HuH-7.5 (cell line): ENCODE measurements at places on chromosomes 5 and 9.
A peak's percentile ranks its signal among the peaks of the same experiment; 100 is the strongest.

GRCh38 chr5:52709167-52709925 lies 78.4 kb upstream of the ITGA1 start:
- DNase-seq: no peak

DNA sequence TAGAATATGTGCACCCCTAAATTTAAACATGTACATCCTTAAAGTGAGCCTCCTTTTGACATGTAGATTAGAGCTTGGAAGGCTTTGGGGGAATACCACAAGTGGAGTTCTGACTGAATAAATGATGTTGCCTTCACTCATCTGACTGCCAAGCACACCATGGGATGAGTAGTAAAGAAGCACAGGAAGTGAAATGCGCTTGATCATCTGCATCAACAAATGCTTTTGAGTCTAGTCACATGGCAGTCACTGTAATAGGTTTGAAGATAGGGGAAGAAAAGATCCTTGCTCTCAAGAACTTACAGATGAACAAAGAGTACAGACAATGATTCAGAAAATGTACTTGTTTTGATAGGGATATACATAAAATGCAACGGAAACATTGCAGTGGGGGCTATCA lies 62.0 kb upstream of the STARD4 start:
- DNase-seq: no peak

DNA sequence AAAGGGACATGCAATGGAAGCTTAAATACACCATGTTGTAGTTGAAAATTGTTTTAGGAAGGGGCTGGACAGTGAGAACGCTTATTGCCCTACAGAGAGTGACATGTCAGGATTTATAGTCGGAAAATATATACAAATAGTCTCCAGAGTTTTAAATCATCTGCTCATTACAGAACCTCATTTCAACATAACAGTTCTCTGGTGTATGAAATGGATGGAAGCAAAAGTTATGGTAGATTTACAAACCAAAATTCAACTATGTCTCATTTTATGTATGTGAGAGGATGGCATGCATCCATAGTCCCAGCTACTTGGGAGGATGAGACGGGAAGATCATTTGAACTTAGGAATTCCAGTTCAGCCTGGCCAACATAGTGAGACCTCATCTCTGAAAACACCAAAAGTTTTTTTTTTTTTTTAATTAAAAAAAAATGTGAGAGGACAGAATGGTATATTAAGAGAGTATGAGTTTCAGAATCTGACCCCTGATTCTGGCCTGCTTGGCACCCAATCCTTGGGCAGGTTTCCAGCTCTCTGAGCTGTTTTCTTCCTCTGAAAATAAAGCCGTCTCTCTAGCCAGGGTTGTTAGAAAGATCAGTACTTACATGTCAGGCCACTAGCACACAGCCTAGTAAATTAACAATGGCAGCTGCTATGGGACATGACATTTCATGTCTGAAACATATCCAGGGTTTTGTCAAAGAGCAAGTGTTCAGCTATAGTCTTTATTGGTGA lies 40.1 kb downstream of the IQGAP2 start:
- no peak for DNase-seq

DNA sequence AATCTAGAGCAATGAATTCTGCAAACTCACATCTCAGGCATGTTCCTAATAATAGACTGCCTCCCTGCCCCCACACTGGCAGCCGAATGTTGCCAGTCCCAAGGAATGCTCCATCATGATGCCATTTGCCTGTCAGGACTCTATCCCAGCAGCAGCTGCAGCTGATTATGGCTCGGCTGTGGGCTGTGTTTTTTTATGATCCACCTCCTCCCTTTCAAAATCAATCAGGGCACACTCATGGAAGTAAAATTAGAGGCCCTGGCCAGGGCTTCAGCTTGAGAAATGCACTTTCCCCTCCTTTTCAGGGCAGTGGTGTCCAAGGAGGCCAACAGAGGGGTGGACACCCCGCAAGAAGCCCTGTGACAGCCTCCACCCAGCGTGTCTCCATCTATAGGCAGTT lies 176.7 kb upstream of the S1PR3 start:
- no peak for DNase-seq

- no peak for DNase-seq
These were observed 7.0 kb downstream of the DENND1A start for GRCh38 chr9:123922911-123923310.

- DNase-seq: no peak
These were observed 61.8 kb upstream of the CPLX2 start for GRCh38 chr5:175809531-175810121.

DNA sequence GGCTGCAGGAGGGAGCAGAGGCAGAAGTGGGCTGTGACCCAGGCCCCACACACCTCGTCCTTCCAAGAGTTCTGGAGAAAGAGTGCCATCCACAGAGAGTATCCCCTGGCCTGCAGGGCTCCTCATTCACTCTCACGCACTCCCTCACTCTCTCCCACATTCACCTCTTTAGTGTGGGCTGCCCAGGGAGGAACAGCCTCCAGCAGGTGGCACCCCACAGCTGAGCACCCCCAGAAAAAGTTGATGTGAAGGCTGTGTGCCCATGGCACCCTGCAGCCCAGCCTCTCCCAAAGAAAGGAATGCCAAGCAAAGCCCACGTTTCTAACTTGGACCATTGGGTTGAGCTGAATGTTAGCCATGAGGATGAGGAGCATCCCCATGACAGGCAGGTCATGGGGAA lies 4.5 kb upstream of the SHC3 start:
- no peak for DNase-seq

- no peak for DNase-seq
These were observed 10.4 kb upstream of the CEL start for GRCh38 chr9:133051281-133051900.

GRCh38 chr5:6354848-6355247 lies 23.5 kb downstream of the MED10 start:
- DNase-seq: no peak

DNA sequence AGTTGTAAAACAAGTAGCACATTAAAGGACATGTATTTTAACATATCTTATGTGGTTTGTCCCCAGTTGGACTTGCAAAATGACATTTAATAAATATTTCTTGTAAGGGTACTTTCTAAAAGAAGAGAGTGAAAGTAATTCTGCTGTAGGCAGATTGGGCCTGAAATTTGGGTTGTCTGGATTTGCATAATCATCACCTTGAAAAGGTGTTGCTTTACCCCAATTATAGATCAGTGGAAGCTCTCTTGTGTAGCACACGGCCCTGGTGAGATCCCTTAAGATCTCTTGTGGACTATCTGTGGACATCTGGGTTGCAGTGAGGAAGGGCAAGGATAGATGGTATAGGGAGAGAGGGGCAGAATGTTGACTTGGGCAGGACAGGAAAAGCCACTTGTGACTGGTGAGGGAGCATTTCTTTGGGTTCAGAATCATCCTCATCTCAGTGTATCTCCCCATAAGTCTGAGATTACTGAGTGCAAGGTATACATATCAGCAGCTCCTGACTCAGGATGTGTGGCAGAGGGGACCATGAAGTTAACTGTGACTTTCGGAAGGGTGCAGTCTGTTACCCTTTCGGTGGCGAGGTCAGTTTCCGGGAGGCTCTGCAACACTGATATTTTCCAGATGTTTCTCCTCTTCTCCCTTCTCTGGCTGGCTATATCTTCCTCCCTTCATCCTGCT lies 2.0 kb upstream of the TNFAIP8 start:
- DNase-seq: no peak

- DNase-seq: no peak
These were observed 84.6 kb downstream of the GAPVD1 start for GRCh38 chr9:125346080-125346732.

GRCh38 chr9:99353408-99353807 lies 131.3 kb downstream of the SEC61B start:
- no peak for DNase-seq

DNA sequence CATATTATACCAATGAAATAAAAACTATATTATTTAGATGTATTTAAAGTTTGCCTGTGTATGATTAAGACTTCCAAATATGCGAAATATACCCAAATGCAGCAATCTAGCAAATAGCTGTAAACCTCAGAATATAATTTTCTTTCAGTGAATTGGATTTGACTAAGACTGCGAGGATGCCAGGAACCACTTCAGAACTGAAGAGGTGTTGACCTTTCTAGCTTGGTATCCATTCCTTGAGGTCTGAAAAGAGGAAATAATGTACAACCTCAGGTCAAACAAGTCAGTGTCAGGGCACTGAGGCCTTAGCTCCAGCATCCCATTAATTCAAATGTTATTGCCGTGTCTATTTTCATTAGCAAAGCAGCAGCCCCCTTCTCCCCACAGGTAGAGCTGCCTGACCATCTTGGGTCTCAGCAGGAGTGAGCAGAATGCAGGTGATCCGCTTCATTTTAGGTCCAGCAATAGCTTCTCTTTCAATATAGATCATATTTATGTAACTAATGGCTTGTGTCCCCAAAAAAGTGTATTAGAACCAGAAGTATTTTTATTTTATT lies 100.0 kb downstream of the KIAA1958 start:
- no peak for DNase-seq

DNA sequence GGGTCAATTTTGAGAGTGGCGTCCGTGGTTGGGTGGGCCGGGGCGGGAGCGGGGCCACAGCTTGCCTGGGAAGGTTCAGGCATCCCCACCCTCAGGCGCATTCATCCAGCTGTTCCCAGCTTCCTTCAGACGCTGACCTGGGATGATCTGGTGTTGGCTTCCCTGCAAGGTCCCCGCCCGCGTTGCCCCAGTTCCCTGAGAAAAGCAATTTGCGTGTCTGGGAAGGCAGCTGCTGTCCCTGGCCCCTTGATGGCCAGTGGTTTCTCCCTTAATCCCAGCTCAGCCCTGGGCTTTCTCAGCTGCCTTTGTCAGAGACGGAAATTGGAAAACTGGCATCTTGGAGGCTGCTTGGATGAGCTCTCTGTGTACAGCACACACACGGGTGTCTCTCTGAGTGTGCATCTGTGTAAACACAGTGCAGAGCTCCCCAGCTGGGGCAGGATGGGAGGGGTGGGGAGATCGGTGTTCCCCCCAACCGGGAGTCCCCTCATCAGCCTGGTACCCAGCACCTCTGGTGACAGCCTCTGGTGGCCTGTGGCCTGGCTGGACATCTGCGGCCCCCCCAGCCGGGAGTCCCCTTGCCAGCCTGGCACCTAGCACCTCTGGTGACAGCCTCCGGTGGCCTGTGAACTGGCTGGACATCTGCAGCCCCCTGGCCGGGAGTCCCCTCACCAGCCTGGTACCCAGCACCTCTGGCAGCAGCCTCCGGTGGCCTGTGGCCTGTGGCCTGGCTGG lies 94.0 kb downstream of the COL5A1 start:
- no peak for DNase-seq

DNA sequence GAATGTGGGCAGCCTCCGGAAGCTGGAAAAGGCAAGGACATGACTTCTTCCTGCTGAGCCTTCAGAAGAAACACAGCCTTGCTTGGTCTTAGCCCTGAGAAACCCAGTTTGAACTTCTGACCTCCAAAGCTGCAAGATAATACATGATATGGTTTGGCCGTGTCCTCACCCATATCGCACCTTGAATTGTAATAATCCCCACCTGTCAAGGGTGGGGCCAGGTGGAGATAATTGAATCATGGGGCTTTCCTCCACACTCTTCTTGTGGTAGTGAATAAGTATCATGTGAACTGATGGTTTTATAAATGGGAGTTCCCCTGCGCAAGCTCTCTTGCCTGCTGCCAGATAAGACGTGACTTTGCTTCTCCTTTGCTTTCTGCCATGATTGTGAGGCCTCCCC lies 310.9 kb downstream of the PSAT1 start:
- no peak for DNase-seq

GRCh38 chr9:14365670-14366069 lies 51.7 kb upstream of the NFIB start:
- no peak for DNase-seq

DNA sequence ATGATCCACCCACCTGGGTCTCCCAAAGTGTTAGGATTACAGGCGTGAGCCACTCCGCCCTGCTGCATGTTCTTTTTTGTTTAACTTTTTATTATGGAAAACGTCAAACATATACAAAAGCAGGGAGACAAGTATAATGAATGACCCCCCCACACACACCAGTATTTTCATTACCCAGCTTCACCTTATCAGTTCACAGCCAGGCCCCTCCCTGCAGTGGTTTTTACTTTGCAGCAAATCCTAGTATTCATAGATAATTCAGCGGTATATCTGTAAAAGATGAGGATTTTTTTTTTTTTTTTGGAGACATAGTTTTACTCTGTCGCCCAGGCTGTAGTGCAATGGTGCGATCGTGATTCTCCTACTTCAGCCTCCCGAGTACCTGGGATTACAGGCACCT lies 2.3 kb downstream of the POMT1 start:
- DNase-seq: no peak

- DNase-seq: peak; percentile 70
These were observed at the start of gene PLPPR1 for GRCh38 chr9:101028346-101029314. PLPPR1 (plus strand) TSS chr9:101028727.

DNA sequence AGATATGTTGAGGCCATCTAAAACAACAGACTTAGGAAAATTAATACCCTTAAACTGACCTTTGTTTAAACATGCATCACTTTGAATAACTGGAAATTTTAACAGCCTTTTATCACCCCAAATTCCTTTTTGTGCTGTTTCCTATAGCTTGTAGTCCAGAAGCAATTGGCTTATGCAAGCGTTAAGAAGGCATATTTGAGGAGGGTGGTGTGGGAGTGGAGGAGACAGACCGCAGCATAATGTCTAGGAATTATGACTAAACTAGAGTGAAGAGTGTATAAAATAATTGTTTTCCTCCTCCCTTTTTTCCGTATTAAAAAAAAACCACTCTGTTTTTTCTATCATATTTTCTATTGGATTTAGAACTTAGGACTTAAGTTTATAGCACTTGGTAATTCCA lies 51.8 kb upstream of the MPDZ start:
- no peak for DNase-seq

GRCh38 chr9:20997503-20998076 lies 33.9 kb downstream of the HACD4 start:
- no peak for DNase-seq

- no peak for DNase-seq
These were observed 27.4 kb downstream of the TYRP1 start for GRCh38 chr9:12720551-12720950.

GRCh38 chr5:150613991-150614660 lies 26.3 kb upstream of the SYNPO start:
- DNase-seq: no peak

DNA sequence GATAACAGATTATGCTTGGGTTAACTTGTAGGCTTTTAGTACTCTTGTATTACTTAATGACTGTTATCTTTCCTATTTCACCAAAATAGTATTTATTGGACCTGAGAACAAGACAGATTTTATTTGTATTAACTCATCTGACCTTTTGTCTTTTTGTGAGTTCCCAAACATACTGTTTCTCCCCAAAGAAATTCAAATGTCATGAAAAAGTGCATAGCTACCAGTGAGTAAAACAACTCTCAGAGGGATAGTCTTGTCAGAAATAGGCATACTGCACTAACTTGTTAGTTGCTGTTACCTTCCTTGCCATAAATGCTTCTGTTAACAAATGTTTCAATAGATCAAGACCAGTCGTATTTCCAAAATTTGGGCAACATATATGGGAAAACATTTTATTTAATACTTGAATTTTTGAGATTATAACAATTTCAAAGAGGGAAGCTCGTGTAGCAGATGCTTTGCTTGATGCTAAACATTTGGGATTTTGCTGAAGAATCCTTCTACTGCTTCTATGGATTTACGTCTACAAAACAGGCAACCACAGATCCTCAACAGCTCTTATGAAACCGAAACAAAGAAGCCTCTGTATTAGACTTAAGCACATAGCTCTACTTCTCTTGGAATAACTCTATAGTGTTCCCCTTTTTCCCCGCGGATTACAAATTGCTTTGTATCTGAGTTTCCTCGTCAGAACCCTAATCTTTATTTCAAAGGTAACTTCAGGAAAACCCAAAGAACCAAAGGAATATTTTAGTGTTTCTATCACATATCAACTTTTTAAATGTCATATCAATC lies 248.8 kb downstream of the MCTP1 start:
- DNase-seq: no peak
